Inflammatory macrophage treated with lipopolysaccharide for 1 hour (primary cell): ENCODE measurements at places on chromosomes 6 and 20.
A peak's percentile ranks its signal among the peaks of the same experiment; 100 is the strongest.

DNA sequence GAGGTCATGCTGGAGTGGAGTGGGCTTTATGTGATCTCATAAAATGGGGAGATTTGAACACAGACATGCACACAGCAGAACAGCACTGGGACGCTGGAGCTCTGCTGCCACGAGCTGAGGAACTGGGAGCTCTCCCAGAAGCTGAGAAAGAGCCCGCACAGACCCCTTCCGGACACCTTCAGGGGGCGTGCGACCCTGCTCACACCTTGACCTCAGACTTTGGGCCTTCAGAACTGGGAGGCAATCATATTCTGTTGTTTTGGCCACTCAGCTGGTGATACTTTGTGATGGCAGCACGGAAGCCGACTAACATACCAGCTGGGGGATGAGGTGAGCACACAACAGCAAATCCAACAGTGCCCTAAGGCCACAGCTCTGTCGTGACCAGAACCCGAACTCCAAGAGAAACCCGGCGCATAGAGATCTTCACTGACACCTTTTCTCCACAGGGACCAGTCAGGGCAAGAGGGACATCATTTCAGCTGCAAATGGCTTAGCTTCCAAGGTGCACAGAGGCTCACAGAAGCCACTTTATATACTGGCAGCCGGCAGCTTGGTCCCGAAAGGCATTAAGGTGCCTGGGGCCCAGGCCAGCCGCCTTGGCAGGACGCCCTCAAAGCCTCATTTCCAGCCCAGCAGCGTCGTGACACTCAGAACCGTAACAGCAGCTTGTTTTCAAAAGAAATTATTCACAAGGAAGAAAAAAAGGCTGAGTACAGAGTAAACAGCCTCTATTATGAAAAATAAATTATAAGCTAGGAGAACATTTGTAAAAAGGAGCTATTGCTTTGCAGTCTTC is 89.3 kb downstream of the RNASET2 start:
- no peak for DNase-seq

- no peak for DNase-seq
Measured at GRCh38 chr6:168867247-168868102, 386.2 kb downstream of the THBS2 start.

DNA sequence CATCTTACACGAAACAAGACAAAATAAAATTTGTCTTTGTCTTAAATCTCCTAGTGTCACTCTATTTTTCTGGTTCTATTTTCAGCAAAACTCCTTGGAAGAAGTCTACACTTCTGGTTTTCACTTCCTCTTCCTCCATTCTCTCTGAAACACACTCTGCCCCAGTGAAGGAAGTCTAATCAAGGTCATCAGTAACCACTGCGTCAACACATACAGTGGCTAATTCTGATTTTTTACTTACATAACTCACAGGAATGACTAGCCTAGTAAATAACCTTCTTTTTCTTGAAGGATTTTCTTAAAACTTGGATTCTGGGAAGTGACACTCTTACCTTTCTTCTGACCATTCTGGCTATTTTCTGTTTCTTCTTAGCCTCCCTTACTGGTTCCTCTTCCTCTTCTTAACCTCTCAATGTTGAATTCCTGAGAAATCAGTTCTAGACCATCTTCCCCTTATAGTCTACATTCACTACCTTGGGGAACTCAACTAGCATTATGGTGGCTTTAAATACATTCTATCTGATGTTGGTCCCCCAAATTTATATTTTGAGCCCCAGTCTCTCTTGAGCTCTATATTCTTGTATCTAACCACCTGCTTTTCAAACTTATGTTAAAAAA is 37.5 kb downstream of the AIG1 start:
- peak; percentile 67 for DNase-seq

DNA sequence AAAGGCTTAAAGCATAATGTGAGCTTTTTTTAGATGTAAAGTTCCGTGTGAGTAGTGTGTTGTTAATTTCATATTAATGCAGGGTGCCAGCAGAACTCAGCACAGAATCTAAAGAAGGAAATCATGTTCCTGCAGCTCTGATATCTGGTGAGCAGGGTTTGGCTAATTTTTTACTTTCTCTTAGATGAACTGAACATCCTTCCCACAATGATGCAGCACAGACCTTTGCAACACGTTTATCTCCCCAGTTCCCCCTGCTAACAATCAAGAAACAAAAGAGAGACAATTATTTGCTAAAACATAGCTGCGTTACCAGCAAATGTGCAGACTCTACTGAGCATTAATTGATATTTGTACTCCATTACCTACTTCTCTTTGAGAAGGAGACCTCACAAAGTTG is 39.1 kb upstream of the ATXN1 start:
- DNase-seq, result no peak

GRCh38 chr20:31890646-31891045 is 20.2 kb downstream of the TTLL9 start:
- no peak for DNase-seq

DNA sequence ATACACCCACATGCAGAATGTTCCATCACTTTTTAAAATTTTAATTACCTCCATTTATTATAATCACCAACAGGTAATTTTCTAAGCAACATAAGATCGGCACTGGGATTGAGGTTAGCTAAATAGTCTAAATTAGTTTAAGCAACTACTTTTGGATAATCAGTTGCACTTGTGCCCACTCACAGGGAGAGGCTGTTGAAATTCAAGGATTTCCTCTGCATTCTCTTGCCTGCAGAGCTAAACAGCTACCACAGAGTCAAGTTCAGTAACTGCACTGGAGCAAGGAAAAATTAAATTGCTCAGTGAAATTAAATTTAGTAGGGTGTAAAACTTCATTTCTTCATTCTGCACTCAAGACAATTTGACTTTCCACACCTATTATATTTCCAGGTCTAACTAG is 120.7 kb upstream of the CCDC28A start:
- DNase-seq, result peak; percentile 25

- peak; percentile 28 for DNase-seq
Measured at GRCh38 chr6:152636609-152637295, 410 bp downstream of the SYNE1 start.

- DNase-seq, result no peak
Measured at GRCh38 chr6:160065200-160065599, 56.4 kb upstream of the SLC22A1 start.

DNA sequence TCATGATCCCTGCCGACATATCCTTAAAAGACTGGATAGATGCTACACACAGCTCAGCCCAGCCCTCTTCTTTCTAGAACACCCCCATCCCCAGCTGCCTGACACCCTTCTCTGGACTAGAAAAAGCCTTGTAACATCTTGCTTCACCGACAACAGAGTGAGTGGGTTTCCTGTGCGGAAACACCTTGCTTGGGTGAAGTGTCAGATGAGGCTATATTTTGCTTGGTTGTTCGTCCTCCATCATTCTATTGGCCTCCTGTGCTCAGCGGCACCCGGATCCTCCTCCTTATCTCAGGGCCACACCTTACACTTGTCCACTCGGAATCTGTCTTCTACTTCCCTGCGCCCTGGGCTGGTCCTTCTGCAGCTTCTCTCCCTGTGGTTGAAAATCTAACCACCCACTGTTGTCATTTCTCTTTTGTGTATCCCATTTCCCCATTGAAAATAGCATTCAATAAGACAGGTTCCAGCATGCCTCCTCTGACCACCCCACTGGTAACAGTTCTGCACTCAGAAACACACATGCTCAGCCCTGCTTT is 101.3 kb upstream of the MLN start:
- no peak for DNase-seq

GRCh38 chr6:55617272-55617671 is 38.3 kb upstream of the HMGCLL1 start:
- peak; percentile 1 for DNase-seq

DNA sequence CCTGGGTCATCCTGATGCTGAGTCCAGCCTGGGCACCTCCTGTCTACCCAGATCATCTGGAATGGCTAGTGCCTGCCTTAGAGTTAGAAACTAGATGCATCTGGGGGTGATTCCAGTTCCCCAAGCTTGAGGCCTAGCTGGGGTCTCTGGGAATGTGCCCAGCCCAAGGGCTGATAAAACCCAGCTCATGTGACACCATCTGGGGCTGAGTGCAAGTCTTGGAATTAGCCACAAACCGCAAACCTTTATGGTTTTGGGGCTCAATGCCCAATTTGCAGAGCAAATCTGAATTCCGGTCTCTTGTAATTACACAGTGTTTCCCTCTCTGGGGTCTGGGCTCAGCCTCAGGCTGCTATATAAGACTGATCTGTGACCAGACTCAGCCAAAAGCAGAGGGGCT is at the start of gene BPIFB4:
Gene BPIFB4, plus strand, starts transcription at position 385 of the 400 bp plus-strand sequence. CDS start 1,884 bp downstream, outside the sequence.
- no peak for DNase-seq
